Adrenal gland (tissue), 19 donors: ENCODE measurements at places on chromosomes 1 and 21. TPM values are rescaled to one million over a fixed set of nuclear protein-coding genes. Genes with fewer than 3 reads are reported as not detected.

The LRRC39 gene
- polyA plus RNA-seq: 3.4 TPM

The SLC26A9 gene
- not detected for polyA plus RNA-seq

The PLA2G2C gene
- polyA plus RNA-seq: not detected

The VSIG8 gene
- not detected for polyA plus RNA-seq

The WNT2B gene
- polyA plus RNA-seq: 1.9 TPM

The APCS gene
- polyA plus RNA-seq: not detected
